ENCODE measurements at places on chromosomes 7 and 10. TPM values are rescaled to one million over a fixed set of nuclear protein-coding genes. Genes with fewer than 3 reads are reported as not detected.

MRPS24 gene
- polyA plus RNA-seq, result 121 TPM

NYAP1 gene
- polyA plus RNA-seq, result 20.8 TPM

STOX1 gene
- 14.4 TPM for polyA plus RNA-seq

FFAR4 gene
- 0.78 TPM for polyA plus RNA-seq

AFAP1L2 gene
- polyA plus RNA-seq, result 7.5 TPM

ITIH5 gene
- 19.7 TPM for polyA plus RNA-seq

OR2A1 gene
- polyA plus RNA-seq, result not detected

MBLAC1 gene
- polyA plus RNA-seq, result 4.7 TPM

INMT gene
- 1.2 TPM for polyA plus RNA-seq

LIPJ gene
- polyA plus RNA-seq, result not detected

- no peak for DNase-seq
Measured at GRCh38 chr7:16739863-16740622, 13.5 kb upstream of the TSPAN13 start.

GRCh38 chr7:38704041-38704547, 72.9 kb upstream of the AMPH start:
- DNase-seq, result no peak

- DNase-seq, result no peak
Measured at GRCh38 chr10:65861249-65861648, 1064.6 kb upstream of the LRRTM3 start.

GRCh38 chr7:76106893-76107292, 59.0 kb downstream of the MDH2 start:
- DNase-seq, result no peak

DNA sequence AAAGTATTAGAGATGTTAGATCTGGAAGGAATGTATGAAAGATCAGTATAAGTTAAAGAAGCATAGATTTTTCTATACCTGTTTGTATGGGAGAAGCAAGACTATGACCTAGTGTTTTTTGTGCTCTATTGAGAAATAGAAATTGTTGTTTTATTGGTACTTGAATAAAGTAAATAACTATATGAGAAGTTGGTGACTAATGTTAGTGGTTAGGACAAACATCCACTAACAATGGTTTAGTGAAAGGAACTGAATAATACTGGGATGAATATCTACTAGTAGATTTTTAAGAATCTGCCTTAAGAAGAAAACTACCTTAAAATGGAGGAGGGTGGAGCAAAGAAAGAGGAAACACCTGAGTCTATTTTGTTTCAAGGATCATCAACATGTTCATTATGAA, 521.1 kb upstream of the POT1 start:
- DNase-seq, result no peak

GRCh38 chr7:78900806-78901205, 552.7 kb downstream of the MAGI2 start:
- peak; percentile 30 for DNase-seq

- DNase-seq, result no peak
Measured at GRCh38 chr7:106370542-106370941, 85.8 kb upstream of the NAMPT start.

- DNase-seq, result peak; percentile 25
Measured at GRCh38 chr7:82600531-82600930, 157.0 kb upstream of the CACNA2D1 start.

- peak; percentile 76 for DNase-seq
Measured at GRCh38 chr10:102776779-102777456, 33.2 kb downstream of the WBP1L start.

GRCh38 chr10:78656417-78657162, 412.2 kb upstream of the ZMIZ1 start:
- peak; percentile 91 for DNase-seq

DNA sequence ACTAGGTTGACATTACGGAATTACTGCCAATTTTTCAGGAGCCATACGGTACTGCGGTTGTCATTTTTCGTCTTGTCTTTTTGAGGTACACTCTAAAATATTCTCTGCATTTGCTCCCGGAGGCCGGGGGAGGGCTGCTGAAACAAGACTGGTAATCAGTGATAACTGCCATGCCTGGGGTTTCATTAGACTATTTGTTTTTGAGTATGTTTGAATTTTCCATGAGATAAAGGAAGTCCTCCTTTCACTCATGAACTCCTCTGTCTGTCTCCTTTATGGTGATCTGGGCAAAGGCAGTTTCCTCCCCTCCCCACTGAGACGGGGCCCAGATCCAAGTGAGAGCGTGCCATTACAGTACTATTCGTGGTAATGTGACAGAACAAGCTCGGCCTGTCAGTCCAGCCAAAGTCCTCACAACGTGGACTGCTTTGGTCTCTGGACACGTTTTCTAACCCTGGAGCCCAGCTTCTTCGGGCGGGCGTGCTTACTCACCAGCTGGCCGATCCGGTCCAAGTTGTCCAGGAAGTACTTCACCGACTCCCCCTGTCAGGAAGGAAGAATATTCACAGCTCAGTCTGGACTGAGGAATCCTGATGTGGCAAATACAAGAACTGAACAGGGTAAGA, 45.1 kb downstream of the AMZ1 start:
- peak; percentile 64 for DNase-seq

- DNase-seq, result no peak
Measured at GRCh38 chr10:109027534-109028185, 895.7 kb downstream of the XPNPEP1 start.

- no peak for DNase-seq
Measured at GRCh38 chr10:20809631-20810030, 87.5 kb downstream of the NEBL start.

DNA sequence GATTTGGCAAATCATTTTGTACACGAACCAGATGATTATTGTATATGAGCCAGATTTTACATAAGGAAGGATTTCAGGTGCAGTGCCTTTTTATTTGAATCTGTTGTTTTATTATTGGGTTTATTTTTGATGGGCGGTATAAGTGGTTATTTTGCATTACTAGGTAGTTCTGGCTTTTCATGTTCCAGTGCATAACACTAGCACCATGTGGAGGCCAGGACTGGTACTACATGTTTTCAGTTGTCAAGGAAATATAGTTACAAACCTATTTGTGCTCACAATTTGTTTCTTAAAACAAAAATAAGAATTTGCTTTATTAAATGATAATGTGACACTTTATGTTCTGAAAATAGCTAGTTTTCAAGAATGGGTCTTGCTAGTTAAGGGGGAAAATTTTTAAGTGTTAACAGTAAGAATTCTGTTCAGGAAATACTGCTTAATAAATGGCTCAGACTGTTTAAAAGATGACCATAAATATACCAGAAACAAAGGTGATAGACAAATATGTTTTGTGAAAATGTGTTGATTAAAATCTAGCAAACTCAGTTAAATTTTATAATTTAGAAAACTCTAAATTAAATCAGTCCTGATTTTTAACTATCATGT, 7.1 kb upstream of the SEMA3E start:
- DNase-seq, result peak; percentile 53

DNA sequence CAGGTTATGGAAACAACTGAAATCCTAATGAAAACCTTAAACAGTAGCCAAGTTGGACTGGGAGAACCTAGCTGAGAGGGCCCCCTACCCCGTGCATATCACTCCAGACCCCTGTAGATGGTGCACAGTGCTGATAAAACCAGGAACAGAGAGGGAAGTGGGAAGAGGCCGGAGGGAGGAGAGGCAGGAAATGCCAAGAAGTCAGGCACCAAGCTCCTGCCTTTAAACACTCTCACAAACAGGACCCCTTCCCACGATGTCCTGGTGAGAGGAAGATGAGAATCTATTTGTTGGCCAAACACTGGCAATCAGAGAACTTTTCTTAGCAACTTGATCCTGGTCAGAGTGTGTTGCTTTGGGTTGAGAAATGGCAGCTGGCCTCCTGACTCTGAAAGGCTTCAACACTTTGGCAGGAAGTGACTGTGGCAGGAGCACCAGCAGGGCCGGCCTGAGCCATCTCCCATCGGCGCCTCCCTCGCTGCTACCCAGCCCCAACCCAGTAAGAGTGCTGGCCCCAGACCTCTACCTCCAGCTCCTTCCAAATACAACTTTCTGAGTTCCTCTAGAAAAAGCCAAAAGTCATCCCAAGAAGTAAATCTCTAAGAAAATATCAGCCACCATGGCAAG, 39.5 kb downstream of the GSDME start:
- DNase-seq, result no peak

- DNase-seq, result no peak
Measured at GRCh38 chr10:11702264-11702663, 39.9 kb upstream of the ECHDC3 start.

- DNase-seq, result no peak
Measured at GRCh38 chr10:62381385-62382102, 7.4 kb downstream of the ZNF365 start.

DNA sequence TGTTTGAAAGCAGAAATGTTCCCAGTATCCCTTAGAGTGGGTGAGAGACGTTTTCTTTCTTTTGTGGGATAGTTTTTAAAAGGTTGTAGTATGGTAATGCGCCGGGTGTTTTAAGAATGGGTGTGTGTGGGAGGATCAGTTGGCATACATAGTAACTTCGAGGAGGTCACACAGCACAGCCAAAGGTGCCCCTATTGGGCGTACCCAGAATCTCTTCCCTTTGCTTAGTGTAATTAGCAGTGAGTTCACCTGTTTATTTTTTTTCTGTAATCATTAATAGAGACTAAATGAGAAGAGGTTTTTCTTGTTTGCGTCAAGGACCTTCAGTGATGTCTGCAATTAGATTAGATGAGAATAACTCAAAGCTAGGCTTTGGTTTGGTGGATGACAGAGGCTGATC, 1.5 kb downstream of the PLEKHA8 start:
- DNase-seq, result peak; percentile 5

- no peak for DNase-seq
Measured at GRCh38 chr7:152699079-152699478, 23.1 kb upstream of the XRCC2 start.

DNA sequence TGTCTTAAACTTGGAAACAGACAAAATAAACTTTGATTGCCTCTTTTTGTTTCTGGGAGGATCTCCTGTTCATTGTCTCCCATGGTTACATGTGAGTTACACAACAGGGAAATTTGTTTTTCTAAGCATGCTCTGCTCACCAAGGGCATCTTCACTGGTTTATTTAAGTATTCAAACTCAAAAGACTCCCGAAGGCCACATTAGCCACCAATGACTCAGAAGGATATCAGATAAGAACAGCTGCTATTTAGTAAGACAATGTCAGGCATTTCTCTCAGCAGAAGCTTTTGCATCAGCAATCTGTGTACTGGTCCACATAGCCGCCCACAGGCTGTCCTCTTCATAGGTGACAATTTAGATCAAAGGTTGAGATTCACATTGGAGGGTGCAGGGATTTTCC, 19.3 kb downstream of the OR6B1 start:
- DNase-seq, result no peak

DNA sequence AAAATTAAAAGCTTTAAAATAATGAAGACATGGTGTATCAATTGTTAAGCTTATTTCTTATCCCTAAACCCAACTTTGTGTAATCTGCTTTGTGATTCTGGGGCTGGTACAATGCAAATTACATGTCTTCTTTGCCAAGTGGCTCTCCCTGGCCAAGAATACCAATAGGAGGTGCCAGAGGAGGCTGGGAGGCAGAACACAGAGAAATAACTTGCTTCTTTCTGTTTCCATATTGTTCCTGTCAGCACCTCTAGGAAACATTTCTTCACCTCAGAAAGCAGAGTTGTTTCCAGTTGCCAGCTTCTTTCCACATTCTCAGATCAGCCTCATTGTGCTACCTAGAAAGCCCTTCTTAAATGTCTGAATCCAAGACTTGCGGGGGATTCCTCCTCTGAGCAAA, 174.4 kb downstream of the MDFIC start:
- DNase-seq, result peak; percentile 15

DNA sequence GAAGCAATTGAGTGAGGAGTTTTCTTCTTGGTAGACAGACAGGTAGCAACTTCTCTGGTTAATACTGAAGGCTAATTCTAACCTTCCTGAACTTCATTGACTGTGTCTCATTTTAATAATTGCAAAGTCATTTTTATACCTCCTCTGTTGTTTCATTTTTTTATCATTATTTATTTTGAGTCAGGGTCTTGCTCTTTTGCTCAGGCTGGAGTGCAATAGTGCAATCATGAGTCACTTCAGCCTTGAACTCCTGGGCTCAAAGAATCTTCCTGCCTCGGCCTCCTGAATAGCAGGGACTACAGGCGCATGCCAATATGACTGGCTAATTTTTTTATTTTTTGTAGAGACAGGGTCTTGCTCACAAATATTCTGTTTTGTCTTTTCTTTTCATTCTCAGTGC, 45.4 kb downstream of the APBB1IP start:
- no peak for DNase-seq

- DNase-seq, result no peak
Measured at GRCh38 chr10:75003891-75004290, 107.6 kb upstream of the SAMD8 start.

GRCh38 chr10:131825150-131825848, 75.5 kb upstream of the PPP2R2D start:
- DNase-seq, result peak; percentile 80

DNA sequence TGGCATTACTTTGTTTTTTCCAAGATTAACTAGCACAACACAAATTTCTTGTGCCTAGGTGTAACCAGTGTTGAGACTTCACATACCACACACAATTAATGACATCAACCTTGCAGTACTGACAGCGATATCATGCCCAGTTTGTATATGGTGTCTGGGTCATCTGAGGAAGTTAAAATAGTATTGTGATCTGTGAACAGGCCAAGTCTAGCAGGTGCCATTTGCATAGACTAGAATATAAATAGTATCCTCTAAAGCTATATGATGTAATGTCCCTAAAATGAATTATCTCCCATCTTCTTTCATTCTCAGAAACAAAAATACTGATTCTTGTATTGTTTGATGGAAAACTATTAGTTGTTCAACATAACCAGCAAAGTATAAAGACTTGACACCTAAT, 175.8 kb upstream of the KAT6B start:
- no peak for DNase-seq

DNA sequence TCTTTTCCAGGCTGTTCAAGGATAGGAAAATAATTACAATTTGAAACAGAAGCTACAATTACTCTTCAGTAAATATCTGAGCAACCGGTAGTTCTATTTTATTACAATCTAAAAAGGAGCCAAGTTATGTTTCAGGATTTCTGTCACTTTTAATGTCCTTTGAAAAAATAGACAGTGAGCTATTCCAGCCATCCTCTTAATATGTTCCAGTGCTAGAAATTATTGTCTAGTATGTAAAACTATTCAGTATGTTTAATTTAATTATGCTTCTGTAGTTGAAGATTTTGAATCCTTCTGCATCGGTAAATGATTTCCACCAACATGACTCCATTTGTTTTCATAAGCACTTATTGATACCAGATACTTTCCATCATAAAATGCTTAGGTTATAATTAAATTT, 129.6 kb upstream of the SEMA3D start:
- no peak for DNase-seq

DNA sequence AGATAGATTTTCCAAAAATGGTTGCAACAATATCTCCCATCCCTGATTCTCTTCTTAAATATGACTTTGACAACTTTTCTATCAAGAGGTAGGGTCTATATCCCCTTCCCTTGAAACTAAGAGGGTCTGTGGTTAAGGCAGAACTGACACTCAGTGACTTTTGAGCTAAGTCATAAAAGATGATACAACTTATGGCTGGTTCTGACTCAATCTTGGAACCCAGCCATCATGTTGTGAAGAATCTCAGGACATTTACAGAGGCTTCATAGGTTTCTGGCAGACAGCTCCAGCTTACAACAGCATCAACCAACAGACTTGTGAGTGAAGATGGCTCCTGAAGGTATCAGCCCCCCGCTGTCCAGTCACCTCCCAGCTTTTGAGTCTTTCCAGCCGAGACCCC, 203.5 kb downstream of the RNLS start:
- no peak for DNase-seq

GRCh38 chr10:93718937-93719725, 16.7 kb upstream of the FRA10AC1 start:
- no peak for DNase-seq

- DNase-seq, result peak; percentile 3
Measured at GRCh38 chr7:105352018-105352612, 36.6 kb downstream of the SRPK2 start.

Measured in brain (organoid and tissue), 16 donors.